ENCODE measurements at places on chromosomes 1 and 21. TPM values are rescaled to one million over a fixed set of nuclear protein-coding genes. Genes with fewer than 3 reads are reported as not detected.

The NENF gene
- 186 TPM for total RNA-seq

The C8A gene
- 0.21 TPM for total RNA-seq

The FCAMR gene
- not detected for total RNA-seq

The FAM131C gene
- total RNA-seq = 0.21 TPM

The HPCAL4 gene
- total RNA-seq = not detected

The OR13G1 gene
- total RNA-seq = not detected

The CHIT1 gene
- total RNA-seq = not detected

The ZSWIM5 gene
- 1.2 TPM for total RNA-seq

The RRP15 gene
- total RNA-seq = 1.9 TPM

The GPX7 gene
- total RNA-seq = 6.3 TPM

The MMP23B gene
- total RNA-seq = 71.3 TPM

- H3K27ac ChIP-seq = peak overlapping the region; percentile 62
- no peak overlapping the region for H3K4me3 ChIP-seq
- no peaks in the 10 kb centered on the region for H3K27me3 ChIP-seq
- DNase-seq = no peak
- no peaks in the 10 kb centered on the region for H3K4me1 ChIP-seq
- no peaks in the 10 kb centered on the region for H3K36me3 ChIP-seq
These were observed 13.3 kb downstream of the RPS6KA1 start for GRCh38 chr1:26542771-26543451.

- H3K4me1 ChIP-seq = no peaks in the 10 kb centered on the region
- no peak overlapping the region for H3K27ac ChIP-seq
- no peaks in the 10 kb centered on the region for H3K27me3 ChIP-seq
- H3K4me3 ChIP-seq = no peak overlapping the region
- DNase-seq = no peak
These were observed 9.1 kb upstream of the FOXE3 start for GRCh38 chr1:47406966-47407365.

- no peaks in the 10 kb centered on the region for H3K27me3 ChIP-seq
- H3K27ac ChIP-seq = peak overlapping the region; percentile 94
- peaks cover 6% of the 10 kb centered on the region for H3K4me1 ChIP-seq
- DNase-seq = no peak
- peaks cover 48% of the 10 kb centered on the region for H3K36me3 ChIP-seq
These were observed 31.4 kb downstream of the TMEM53 start for GRCh38 chr1:44642925-44643324.

GRCh38 chr1:19621274-19621950 lies 22.7 kb upstream of the NBL1 start:
- H3K36me3 ChIP-seq = peaks cover 25% of the 10 kb centered on the region
- H3K27ac ChIP-seq = peak overlapping the region; percentile 37
- no peaks in the 10 kb centered on the region for H3K27me3 ChIP-seq
- H3K4me3 ChIP-seq = no peak overlapping the region
- H3K4me1 ChIP-seq = peaks cover 26% of the 10 kb centered on the region

- no peaks in the 10 kb centered on the region for H3K27me3 ChIP-seq
- no peaks in the 10 kb centered on the region for H3K36me3 ChIP-seq
- DNase-seq = no peak
- H3K4me1 ChIP-seq = no peaks in the 10 kb centered on the region
These were observed 183.9 kb downstream of the PTPRU start for GRCh38 chr1:29420202-29420601.

GRCh38 chr1:161071886-161072371 lies 2.2 kb upstream of the ARHGAP30 start:
- no peak overlapping the region for H3K27ac ChIP-seq
- H3K4me3 ChIP-seq = no peak overlapping the region
- peak; percentile 75 for DNase-seq
- no peaks in the 10 kb centered on the region for H3K36me3 ChIP-seq

DNA sequence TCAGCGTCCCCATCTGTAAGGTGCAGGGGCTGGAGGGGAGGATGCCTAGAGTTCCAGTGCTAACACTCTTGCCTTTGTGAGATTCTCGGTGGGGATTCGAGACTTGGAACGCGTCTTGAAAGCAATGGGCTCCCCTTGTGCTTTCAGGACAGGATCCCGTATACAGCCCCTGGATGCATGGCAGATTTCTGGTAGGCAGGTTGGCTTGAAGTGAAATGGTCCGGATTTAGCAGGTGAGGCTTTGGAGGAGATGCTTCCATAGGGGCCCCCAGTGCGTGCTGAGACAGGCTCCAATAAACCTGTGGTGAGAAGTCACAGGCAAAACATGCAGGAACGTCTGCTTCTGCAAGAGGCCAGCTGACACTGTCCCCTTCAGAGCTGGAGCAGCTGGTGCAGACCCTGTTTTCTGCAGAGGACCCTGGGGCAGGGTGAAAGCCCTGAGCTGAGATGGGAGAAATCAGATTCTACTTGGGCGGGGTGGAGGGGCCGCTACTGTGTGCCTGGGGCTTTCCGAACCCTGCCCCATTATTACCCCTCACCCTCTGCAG lies 270.4 kb downstream of the PTPRU start:
- DNase-seq = no peak
- no peaks in the 10 kb centered on the region for H3K4me1 ChIP-seq
- no peaks in the 10 kb centered on the region for H3K36me3 ChIP-seq
- no peaks in the 10 kb centered on the region for H3K27me3 ChIP-seq
- no peak overlapping the region for H3K27ac ChIP-seq

DNA sequence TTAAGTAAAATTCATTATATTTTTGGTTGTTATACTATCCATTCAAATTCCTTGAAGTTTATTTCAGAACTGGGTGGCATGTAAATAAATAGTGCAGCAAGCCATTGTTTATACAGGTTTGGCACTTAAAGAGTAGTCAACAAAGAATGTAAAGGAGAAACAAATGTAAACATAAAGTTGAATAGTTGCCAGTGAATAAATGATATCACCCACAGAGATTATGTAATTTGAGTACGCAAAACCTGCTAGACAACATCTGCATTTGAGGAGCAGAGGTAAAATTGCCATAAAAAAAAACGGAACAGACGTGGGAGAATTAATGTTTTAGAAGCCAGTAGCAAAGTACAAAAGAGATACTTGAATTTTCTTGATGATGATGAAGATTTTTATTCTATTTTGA lies 111.6 kb downstream of the ADGRL2 start:
- no peaks in the 10 kb centered on the region for H3K27me3 ChIP-seq
- no peak for DNase-seq
- no peak overlapping the region for H3K27ac ChIP-seq
- H3K4me3 ChIP-seq = no peak overlapping the region

DNA sequence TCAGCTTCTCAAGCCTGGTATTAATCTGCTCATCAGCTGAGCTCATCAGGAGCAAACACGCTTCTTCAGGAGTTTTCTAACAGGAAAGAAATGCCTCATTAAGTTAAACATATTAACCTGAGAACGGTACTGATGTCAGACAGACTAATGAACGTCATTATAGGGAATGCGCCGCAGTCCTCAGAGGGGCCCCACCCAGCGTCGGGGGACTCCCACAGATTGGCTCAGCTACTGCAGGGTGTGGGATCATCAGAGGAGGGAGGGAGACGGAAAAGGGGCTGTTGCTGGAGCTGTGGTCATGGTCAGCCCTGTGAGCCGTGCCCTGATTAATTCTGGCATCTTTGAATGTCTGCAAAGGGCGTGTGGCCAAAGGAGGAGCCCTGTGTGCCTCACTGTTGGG lies 348.5 kb downstream of the PTPRU start:
- no peak overlapping the region for H3K4me3 ChIP-seq
- H3K27me3 ChIP-seq = no peaks in the 10 kb centered on the region
- H3K27ac ChIP-seq = no peak overlapping the region
- no peaks in the 10 kb centered on the region for H3K4me1 ChIP-seq
- H3K36me3 ChIP-seq = no peaks in the 10 kb centered on the region

- no peaks in the 10 kb centered on the region for H3K36me3 ChIP-seq
- H3K4me1 ChIP-seq = no peaks in the 10 kb centered on the region
- no peak overlapping the region for H3K27ac ChIP-seq
These were observed 5.0 kb downstream of the C4BPA start for GRCh38 chr1:207109004-207109403.

DNA sequence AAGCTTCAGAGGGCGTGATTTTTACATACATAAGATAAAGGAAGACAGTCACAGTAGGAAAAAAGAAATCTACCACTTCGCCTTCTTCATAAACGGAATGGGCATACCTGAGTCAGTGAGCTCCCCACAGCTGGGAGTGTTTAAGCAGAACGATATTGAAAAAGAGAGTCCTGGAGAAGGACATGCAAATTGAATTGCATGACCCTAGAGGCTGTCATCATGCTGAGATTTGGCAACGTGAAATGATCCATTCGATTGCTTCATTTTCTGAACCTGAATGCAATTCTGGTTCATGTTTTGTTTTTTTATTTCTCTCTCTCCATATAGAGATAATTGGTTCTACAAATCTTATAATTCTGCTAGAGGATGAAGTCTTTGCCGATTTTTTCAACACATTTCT lies 3.7 kb downstream of the RGSL1 start:
- H3K27me3 ChIP-seq = no peaks in the 10 kb centered on the region
- no peaks in the 10 kb centered on the region for H3K36me3 ChIP-seq
- no peak overlapping the region for H3K27ac ChIP-seq
- no peak for DNase-seq

- DNase-seq = no peak
- no peak overlapping the region for H3K4me3 ChIP-seq
- no peaks in the 10 kb centered on the region for H3K36me3 ChIP-seq
- no peaks in the 10 kb centered on the region for H3K4me1 ChIP-seq
These were observed 894.4 kb downstream of the TTLL7 start for GRCh38 chr1:83104558-83104957.

- DNase-seq = peak; percentile 94
- peaks cover 20% of the 10 kb centered on the region for H3K4me1 ChIP-seq
- peak overlapping the region; percentile 92 for H3K4me3 ChIP-seq
- H3K27me3 ChIP-seq = no peaks in the 10 kb centered on the region
- peaks cover 28% of the 10 kb centered on the region for H3K36me3 ChIP-seq
These were observed 1.5 kb downstream of the GADD45A start for GRCh38 chr1:67686267-67687197.

GRCh38 chr1:98387701-98388100 lies 273.8 kb upstream of the SNX7 start:
- H3K4me3 ChIP-seq = no peak overlapping the region
- H3K36me3 ChIP-seq = no peaks in the 10 kb centered on the region
- H3K27ac ChIP-seq = no peak overlapping the region
- no peaks in the 10 kb centered on the region for H3K27me3 ChIP-seq
- H3K4me1 ChIP-seq = no peaks in the 10 kb centered on the region

- H3K36me3 ChIP-seq = no peaks in the 10 kb centered on the region
- H3K27ac ChIP-seq = no peak within 1 kb of the TSS
- peaks cover 6% of the 10 kb centered on the region for H3K27me3 ChIP-seq
- peak within 1 kb of the TSS; percentile 30 for H3K4me3 ChIP-seq
- H3K4me1 ChIP-seq = no peaks in the 10 kb centered on the region
These were observed at the start of gene TMPRSS2 for GRCh38 chr21:41507521-41508414. TSS of gene TMPRSS2 (minus strand) at chr21:41508158. CDS start at chr21:41498133, 10,025 bp downstream.

- H3K4me1 ChIP-seq = no peaks in the 10 kb centered on the region
- no peaks in the 10 kb centered on the region for H3K27me3 ChIP-seq
- no peaks in the 10 kb centered on the region for H3K36me3 ChIP-seq
These were observed 55.5 kb upstream of the FAM20B start for GRCh38 chr1:178970184-178970583.

DNA sequence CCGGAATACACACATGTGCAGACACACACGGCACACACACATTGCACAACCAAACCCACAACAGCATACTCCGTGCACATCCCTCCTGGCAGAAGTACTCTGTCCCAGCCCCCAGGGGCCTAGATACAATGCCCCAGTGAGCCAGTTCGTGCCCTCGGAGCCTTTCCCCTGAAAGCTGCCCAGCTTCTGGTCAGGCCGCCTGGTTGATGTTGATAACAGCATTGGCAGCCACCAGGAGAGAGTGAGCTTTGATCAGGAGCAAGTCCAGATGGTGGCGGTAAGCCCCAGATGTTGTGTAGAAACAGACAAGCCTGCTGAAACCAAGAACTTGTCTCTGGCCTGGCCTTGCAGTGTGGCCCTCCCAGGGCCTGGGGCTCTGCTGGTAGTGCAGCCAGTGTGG lies 109.1 kb downstream of the GRIK3 start:
- no peaks in the 10 kb centered on the region for H3K36me3 ChIP-seq
- H3K27ac ChIP-seq = no peak overlapping the region
- DNase-seq = no peak
- H3K4me1 ChIP-seq = no peaks in the 10 kb centered on the region
- no peak overlapping the region for H3K4me3 ChIP-seq
- no peaks in the 10 kb centered on the region for H3K27me3 ChIP-seq

DNA sequence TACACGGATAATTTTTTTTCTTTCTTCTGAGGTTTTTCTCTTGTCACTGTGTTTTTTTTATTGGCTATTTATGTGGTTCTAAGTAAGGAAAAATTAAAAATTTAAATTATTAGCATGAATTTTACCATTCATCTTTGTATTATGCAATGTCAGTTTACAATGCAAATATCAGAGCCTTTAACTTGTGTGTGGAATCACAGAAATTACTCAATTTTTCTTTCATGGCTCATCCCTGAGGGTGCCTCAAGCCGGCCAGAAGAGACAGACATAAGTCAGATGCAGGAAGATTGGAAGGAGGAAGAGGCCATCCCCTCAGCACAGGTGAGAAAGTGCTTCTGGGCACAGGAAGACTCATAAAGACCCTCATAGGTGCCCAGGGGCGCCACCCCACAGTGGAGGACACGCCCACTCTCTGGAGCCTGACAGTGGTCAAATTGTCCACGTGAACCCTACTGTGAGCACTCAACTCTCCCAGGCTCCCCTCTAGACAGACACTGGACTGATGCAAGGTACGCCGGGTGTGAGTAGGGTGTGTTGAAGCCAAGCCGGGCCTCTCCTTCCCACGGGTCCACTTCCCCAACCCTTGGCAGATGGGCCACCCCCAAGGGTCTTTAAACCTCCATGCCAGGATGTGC lies 9.5 kb upstream of the LDLRAP1 start:
- no peak for DNase-seq
- no peaks in the 10 kb centered on the region for H3K27me3 ChIP-seq
- no peak overlapping the region for H3K27ac ChIP-seq
- peaks cover 3% of the 10 kb centered on the region for H3K4me1 ChIP-seq

- H3K27me3 ChIP-seq = no peaks in the 10 kb centered on the region
- no peaks in the 10 kb centered on the region for H3K36me3 ChIP-seq
- no peak overlapping the region for H3K4me3 ChIP-seq
- no peak for DNase-seq
- no peak overlapping the region for H3K27ac ChIP-seq
- no peaks in the 10 kb centered on the region for H3K4me1 ChIP-seq
These were observed 24.9 kb downstream of the ZNF281 start for GRCh38 chr1:200384818-200385390.

- no peaks in the 10 kb centered on the region for H3K4me1 ChIP-seq
- H3K27ac ChIP-seq = no peak overlapping the region
- DNase-seq = no peak
- H3K27me3 ChIP-seq = no peaks in the 10 kb centered on the region
- H3K36me3 ChIP-seq = peaks cover 18% of the 10 kb centered on the region
- H3K4me3 ChIP-seq = no peak overlapping the region
These were observed 71.1 kb downstream of the RABGAP1L start for GRCh38 chr1:174230399-174230798.

- H3K36me3 ChIP-seq = no peaks in the 10 kb centered on the region
- no peaks in the 10 kb centered on the region for H3K27me3 ChIP-seq
These were observed 5.6 kb upstream of the SMYD3 start for GRCh38 chr1:246512635-246513034.

Data from ascending aorta (tissue), 2 donors.